ENCODE measurements at places on chromosomes 13 and 19. TPM values are rescaled to one million over a fixed set of nuclear protein-coding genes. Genes with fewer than 3 reads are reported as not detected.

The INSR gene
- 23.9 TPM for total RNA-seq

DNA sequence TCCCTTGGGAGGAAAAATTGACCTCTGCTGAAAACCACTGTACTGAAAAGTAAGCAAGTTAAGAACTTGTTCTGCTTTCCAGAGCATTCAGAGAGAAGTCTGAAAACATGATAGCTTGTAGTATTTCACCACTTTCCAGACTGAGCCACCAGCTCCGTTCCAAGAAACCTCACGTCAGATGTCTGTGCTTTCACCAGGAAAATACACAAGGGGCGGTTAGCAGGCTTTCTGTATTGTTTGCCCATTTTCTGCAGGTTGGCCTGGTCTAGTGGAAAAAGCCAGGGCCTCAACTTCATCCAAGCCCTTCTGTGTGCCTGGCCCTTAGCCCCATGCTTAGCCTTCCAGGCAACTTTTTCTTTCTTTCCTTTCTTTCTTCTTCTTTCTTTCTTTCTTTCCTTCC lies 36.4 kb downstream of the RXFP2 start:
- H3K4me3 ChIP-seq, result no peak overlapping the region
- no peaks in the 10 kb centered on the region for H3K36me3 ChIP-seq
- no peak for DNase-seq
- no peaks in the 10 kb centered on the region for H3K27me3 ChIP-seq
- no peak overlapping the region for H3K27ac ChIP-seq
- no peaks in the 10 kb centered on the region for H3K4me1 ChIP-seq

GRCh38 chr19:52022193-52022592 lies 6.0 kb downstream of the ZNF614 start:
- no peak overlapping the region for H3K27ac ChIP-seq
- no peak overlapping the region for H3K4me3 ChIP-seq
- DNase-seq, result no peak
- no peaks in the 10 kb centered on the region for H3K27me3 ChIP-seq

- H3K36me3 ChIP-seq, result no peaks in the 10 kb centered on the region
- H3K27me3 ChIP-seq, result peaks cover 18% of the 10 kb centered on the region
- H3K27ac ChIP-seq, result no peak overlapping the region
- H3K4me3 ChIP-seq, result no peak overlapping the region
- peak; percentile 68 for DNase-seq
Measured at GRCh38 chr19:7916103-7916954, 1.7 kb downstream of the TGFBR3L start.

DNA sequence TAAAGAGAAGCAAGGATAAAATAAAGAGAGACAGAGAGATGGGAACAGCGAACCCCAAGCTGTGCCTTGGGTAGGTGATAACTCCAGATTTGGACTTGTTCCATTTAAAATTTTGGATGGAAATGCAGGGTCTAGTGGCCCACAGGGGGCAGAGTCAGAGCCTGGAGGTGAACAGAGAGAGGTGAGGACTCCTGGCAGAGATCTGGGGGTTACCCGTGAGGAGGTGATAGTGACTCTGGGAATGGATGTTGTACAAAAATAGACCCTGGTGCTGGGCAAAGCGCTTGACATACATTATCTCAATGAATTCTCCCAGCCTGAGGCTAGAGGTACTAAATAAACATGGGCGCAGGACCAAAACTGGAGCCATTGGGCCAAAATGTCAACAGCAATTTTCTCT lies 14.3 kb upstream of the DHRS12 start:
- no peak overlapping the region for H3K4me3 ChIP-seq
- H3K27me3 ChIP-seq, result peaks cover 9% of the 10 kb centered on the region
- H3K27ac ChIP-seq, result no peak overlapping the region
- peaks cover 36% of the 10 kb centered on the region for H3K4me1 ChIP-seq
- no peak for DNase-seq
- no peaks in the 10 kb centered on the region for H3K36me3 ChIP-seq

The MEIS3 gene
- 255 TPM for total RNA-seq

The PLIN4 gene
- 0.27 TPM for total RNA-seq

DNA sequence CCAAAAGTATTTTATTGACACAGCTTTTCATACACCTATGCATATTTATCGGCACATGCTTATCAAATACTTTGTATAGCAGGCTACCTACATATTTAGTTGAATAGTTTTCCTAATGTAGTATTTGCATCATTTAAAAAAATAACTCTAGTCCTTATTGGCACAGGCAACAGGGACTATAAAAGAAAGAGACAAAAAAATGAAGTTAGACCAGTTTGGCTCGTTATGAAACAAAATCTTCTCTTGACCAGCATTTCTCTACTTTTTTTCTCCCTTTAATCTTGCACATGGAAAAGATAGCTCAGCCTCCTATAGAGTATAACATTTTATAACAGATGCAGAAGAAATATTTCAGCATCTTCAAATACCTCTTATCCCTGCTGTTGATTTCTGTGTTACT lies 794.8 kb upstream of the MIR17HG start:
- DNase-seq, result no peak
- no peak overlapping the region for H3K4me3 ChIP-seq
- H3K27me3 ChIP-seq, result no peaks in the 10 kb centered on the region
- H3K27ac ChIP-seq, result no peak overlapping the region

- no peaks in the 10 kb centered on the region for H3K36me3 ChIP-seq
- DNase-seq, result peak; percentile 57
- no peak overlapping the region for H3K4me3 ChIP-seq
- H3K4me1 ChIP-seq, result no peaks in the 10 kb centered on the region
- peaks cover 14% of the 10 kb centered on the region for H3K27me3 ChIP-seq
- no peak overlapping the region for H3K27ac ChIP-seq
Measured at GRCh38 chr13:96090240-96091101, 564 bp downstream of the HS6ST3 start.

- no peaks in the 10 kb centered on the region for H3K27me3 ChIP-seq
- H3K4me1 ChIP-seq, result no peaks in the 10 kb centered on the region
- H3K4me3 ChIP-seq, result no peak overlapping the region
- H3K36me3 ChIP-seq, result no peaks in the 10 kb centered on the region
- no peak for DNase-seq
Measured at GRCh38 chr13:41645331-41645730, 188.0 kb downstream of the RGCC start.

DNA sequence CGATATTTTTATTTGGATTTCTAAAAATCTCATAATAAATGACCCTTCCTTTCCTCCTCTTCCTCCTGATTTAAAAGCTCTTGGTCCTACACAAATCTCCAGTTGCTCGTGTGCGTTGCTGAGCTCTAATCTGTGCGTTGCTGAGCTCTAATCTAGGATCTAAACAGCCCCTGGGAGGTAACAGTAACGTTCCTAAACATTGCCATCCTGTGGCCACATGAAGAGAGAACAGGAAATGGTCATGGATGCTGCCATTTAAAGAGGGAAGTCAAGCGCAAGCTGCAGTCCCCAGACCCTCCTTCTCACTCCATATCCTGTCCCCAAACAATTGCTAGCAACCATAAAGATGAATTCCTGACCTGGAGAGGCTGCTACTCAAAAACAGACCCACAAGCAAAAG lies 170.8 kb downstream of the NUFIP1 start:
- H3K4me1 ChIP-seq, result peaks cover 12% of the 10 kb centered on the region
- no peak overlapping the region for H3K27ac ChIP-seq
- H3K36me3 ChIP-seq, result no peaks in the 10 kb centered on the region
- no peak overlapping the region for H3K4me3 ChIP-seq
- H3K27me3 ChIP-seq, result peaks cover 1% of the 10 kb centered on the region
- no peak for DNase-seq

The WDR87 gene
- total RNA-seq, result not detected

GRCh38 chr19:6997679-6998445 lies 23.4 kb downstream of the MBD3L2B start:
- peaks cover 5% of the 10 kb centered on the region for H3K27me3 ChIP-seq
- peaks cover 11% of the 10 kb centered on the region for H3K36me3 ChIP-seq
- no peaks in the 10 kb centered on the region for H3K4me1 ChIP-seq
- no peak overlapping the region for H3K4me3 ChIP-seq
- DNase-seq, result no peak
- no peak overlapping the region for H3K27ac ChIP-seq

The COG3 gene
- total RNA-seq, result 25.4 TPM

GRCh38 chr13:66492479-66492878 lies 737.7 kb downstream of the PCDH9 start:
- H3K4me1 ChIP-seq, result peaks cover 16% of the 10 kb centered on the region
- no peak for DNase-seq
- H3K27me3 ChIP-seq, result peaks cover 2% of the 10 kb centered on the region

GRCh38 chr19:33263325-33264023 lies 37.8 kb upstream of the SLC7A10 start:
- DNase-seq, result no peak
- no peak overlapping the region for H3K27ac ChIP-seq
- peaks cover 4% of the 10 kb centered on the region for H3K27me3 ChIP-seq
- H3K36me3 ChIP-seq, result peaks cover 6% of the 10 kb centered on the region
- H3K4me1 ChIP-seq, result no peaks in the 10 kb centered on the region

The NLRP11 gene
- 0.34 TPM for total RNA-seq

- peak overlapping the region; percentile 99 for H3K27ac ChIP-seq
- peaks cover 25% of the 10 kb centered on the region for H3K27me3 ChIP-seq
- peaks cover 5% of the 10 kb centered on the region for H3K36me3 ChIP-seq
Measured at GRCh38 chr19:42074513-42075363, 1.2 kb upstream of the ZNF574 start.

The DNAAF3 gene
- 2.4 TPM for total RNA-seq

DNA sequence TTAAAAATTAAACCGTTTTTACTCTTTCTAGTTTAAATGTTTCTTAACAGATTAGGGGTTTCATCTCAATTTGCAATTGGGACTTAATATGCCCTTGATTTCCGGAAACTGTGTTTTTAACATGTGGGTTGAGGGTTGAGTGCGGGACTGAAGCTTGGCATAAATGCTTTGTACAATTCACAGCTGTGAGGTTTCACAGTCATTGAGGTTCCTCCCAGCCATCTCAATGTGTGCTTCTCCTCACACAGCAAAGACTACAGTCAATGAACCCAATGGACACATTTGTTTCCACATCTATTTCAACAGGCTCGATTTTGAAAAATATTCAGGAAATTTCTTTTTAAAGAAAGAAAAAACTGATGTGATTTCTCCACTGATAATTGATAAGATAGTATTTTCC lies 328.6 kb downstream of the TBC1D4 start:
- peaks cover 19% of the 10 kb centered on the region for H3K36me3 ChIP-seq
- DNase-seq, result no peak
- no peak overlapping the region for H3K27ac ChIP-seq
- H3K4me3 ChIP-seq, result no peak overlapping the region
- H3K4me1 ChIP-seq, result no peaks in the 10 kb centered on the region

The ATP4B gene
- not detected for total RNA-seq

DNA sequence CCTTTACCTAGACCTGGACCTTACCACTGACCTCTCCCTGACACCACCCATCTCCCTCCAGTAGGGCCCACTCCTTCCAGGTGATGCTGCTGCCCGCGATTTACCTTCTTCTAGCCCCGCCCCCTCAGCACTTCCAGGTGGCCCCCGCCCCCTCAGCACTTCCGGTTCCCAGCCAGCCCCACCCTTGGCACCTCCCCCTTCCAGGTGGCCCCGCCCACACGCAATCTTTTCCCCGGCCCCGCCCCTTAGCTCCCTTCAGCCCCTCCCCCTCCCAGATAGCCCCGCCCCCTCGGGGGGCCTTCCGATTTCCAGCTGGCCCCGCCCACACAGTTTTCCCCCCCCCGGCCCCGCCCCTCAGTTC lies 586 bp downstream of the LIG1 start:
- peaks cover 3% of the 10 kb centered on the region for H3K4me1 ChIP-seq
- peaks cover 9% of the 10 kb centered on the region for H3K27me3 ChIP-seq
- peaks cover 5% of the 10 kb centered on the region for H3K36me3 ChIP-seq
- H3K4me3 ChIP-seq, result peak overlapping the region; percentile 97
- peak; percentile 88 for DNase-seq

DNA sequence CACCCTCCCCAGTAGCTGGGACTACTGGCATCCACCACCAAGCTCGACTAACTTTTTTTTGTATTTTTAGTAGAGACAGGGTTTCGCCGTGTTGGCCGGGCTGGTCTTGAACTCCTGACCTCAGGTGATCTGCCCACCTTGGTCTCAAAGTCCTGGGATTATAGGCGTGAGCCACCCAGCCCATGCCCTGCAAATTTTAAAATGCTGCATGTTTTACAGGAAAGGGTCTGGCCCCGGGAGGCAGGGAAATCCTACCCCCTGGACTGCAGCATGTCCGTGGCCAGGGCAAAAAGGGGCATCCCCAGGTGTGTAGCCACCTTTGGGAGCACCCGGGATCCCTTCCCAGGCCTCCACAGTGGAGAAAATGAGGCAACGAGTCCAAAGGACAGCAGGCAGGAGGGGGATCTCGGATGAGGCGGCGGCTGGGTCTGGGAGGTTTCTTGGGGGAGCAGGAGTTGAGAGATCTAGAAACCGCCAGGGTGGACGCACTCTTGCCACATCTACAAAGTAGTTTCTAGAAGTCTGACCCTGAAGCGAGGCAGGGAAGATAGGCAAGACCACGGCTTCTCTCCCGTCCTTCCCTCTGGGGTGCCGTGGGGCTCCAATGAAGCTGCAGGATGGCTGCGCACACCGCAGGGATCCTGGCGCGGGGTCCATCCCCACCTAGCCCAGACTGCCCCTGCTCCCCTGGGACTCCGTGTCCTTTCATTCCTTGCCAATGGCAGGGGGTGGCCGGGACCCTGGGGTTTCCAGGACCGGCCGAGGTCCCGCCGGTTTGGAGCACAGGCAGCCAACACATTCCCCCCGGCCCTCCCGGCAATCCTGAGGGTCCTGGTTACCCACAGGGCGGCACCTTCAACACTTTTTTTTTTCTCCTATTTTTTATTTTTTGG lies 21.3 kb upstream of the ZBTB7A start:
- no peaks in the 10 kb centered on the region for H3K4me1 ChIP-seq
- peaks cover 5% of the 10 kb centered on the region for H3K27me3 ChIP-seq
- no peak overlapping the region for H3K4me3 ChIP-seq
- no peaks in the 10 kb centered on the region for H3K36me3 ChIP-seq
- no peak for DNase-seq

GRCh38 chr19:12828494-12828893 lies 5.9 kb downstream of the RTBDN start:
- H3K36me3 ChIP-seq, result no peaks in the 10 kb centered on the region
- H3K27ac ChIP-seq, result no peak overlapping the region
- H3K4me3 ChIP-seq, result no peak overlapping the region

- H3K27ac ChIP-seq, result no peak overlapping the region
- no peak for DNase-seq
Measured at GRCh38 chr19:3343619-3344502, 22.5 kb upstream of the NFIC start.

The PTGIR gene
- total RNA-seq, result 0.27 TPM

GRCh38 chr13:112107289-112107688 lies 40.3 kb downstream of the SOX1 start:
- no peak overlapping the region for H3K27ac ChIP-seq
- H3K4me1 ChIP-seq, result peaks cover 18% of the 10 kb centered on the region
- peak overlapping the region; percentile 2 for H3K4me3 ChIP-seq

The ONECUT3 gene
- 15.4 TPM for total RNA-seq

DNA sequence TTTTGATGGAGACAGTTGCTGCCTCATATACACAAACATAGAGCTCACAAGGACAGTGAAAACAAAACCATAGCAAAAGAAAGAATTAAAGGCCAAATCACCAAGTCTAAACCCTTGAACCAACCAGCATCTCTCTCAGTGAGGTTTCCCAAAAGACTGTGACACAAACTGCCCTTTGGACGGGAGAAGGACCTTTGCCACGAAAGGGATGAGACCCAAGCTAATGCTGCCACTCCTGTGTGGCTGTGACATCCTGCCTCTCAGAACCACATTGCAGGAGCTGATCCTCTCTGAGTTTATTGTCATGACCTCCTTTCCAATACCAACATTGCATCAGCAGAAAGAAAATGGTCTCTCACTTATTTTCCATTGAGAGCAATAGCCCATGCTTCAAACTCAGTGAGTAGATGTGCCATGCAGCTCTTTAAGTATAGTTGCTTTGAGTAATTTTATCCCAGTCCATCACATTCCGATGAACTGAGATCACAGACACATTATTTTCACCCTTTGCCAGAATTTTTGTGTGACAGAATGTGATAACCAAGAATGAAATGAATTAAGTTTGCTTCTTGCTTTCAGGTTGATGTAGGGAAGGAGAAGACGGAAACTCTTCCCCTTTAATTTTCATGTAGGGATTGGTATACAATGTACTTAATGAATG lies 133.5 kb upstream of the IRS2 start:
- no peak overlapping the region for H3K4me3 ChIP-seq
- no peaks in the 10 kb centered on the region for H3K27me3 ChIP-seq
- H3K36me3 ChIP-seq, result no peaks in the 10 kb centered on the region
- H3K27ac ChIP-seq, result no peak overlapping the region
